ENCODE measurements at places on chromosomes 11 and 22.

DNA sequence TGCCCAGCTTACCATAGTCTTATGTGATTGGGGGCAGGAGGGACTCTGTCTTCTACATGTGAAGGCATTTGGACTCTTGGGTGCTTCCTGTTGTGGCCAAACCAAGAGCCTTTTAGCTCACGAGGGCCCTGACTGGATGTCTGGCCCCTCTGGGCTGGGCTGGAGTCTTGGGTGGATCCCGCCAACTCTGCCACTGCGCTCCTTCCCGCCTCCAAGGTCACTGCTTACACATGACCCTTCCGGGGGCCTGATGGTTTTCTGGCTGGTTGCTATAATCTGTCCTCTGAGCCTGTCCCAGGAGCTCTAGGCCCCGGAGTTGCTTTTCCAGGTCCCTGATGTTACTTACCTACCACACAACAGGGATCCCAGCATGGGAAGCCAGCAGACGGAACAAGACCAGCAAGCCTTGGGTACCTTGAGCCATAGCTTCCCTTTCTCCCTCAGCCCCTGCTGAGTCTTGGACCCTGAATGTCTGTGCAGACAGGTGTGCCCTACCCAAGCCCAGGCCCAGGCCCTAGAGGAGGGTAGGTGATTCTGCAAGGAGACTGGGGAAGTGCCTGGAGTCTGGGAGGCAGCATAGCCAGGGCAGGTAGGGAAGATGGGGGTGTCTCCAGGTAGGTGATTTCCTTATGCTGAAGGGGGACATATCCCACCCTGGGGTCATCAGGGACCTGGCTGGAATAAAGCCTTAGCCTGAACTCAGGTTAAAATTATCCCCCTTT, 100.3 kb downstream of the TSPAN18 start:
- DNase-seq: no peak

DNA sequence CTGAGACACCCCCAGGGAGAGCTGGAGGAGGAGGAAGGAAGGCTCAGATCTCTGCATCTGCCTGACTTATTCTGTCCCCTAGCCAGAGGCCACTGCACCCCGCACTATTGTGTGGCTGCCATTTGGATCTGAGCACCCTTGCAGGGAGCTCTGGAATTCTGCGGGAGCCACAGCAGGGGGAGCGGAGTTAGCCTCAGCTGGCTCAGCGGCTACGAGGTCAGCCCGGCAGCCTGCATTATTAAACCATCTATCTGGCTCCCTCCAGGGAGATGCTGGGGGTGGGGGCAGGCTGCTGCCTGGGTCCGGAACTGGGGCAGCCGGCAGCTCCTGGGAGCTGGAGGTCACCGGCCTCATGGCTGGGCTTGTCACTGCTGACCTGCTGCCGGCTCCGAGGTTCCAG, 6.5 kb upstream of the ELFN2 start:
- DNase-seq: peak; percentile 50

DNA sequence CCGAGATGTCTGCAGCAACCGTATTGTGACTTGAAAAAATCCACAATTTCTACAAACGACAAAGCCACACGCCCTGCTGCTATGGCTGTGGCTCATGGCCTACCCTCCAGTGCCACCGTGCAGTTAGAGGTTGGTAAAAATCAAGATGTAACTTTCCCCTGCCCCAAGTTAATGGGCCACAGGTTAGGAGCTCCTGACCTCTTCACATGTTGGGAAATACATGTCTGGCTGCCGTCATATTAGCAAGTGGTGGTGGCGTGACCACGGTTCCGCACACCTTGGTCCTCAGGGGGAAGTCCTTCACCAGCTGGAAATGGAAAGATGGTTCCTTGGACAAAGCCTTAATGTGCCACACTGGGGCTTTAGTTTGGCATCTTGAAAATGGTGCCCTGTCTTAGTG, 27.4 kb upstream of the CCND1 start:
- DNase-seq: no peak

DNA sequence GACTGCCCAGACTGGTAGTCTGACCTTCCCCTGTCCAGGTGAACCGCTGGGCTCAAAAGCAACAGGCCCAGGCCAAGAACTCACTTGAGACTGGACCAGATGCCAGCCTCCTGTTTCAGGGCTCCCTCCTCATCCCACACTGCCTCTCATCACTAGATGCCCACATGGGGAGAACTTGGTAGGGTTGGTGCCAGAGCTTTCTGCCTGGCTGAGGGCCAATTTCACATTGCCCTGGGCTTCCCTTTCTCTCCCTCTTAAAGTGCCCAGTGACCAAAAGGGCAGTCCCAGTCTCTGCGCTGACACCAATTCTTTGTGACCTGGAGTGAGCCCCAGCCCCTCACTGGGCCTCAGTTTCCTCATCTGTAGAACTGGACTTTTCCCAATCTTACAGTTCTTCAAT, 41.7 kb downstream of the C11orf58 start:
- no peak for DNase-seq

- DNase-seq: no peak
Measured at GRCh38 chr11:1202776-1203504, 19.9 kb upstream of the MUC5B start.

DNA sequence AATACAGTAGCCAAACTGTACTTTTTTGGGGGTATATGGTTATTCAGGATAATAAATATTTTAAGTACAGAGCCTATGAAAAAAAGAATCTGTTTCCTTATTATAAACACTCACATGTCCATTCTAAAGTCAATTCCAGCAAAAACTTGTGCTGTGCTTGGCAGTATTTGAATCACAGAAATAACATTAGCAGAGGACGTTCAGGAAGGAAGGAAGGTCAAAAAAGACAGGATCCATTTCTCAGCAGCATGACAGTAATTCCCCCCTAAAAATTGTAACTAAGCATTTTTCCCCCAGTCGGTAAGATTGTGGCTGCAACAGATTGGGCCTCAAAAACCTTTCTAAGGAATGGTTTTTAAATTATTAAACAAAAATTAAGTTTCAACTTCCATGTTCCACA, 124.8 kb downstream of the ATG16L2 start:
- no peak for DNase-seq

GRCh38 chr11:66437979-66438503, 607 bp downstream of the MRPL11 start:
- no peak for DNase-seq

DNA sequence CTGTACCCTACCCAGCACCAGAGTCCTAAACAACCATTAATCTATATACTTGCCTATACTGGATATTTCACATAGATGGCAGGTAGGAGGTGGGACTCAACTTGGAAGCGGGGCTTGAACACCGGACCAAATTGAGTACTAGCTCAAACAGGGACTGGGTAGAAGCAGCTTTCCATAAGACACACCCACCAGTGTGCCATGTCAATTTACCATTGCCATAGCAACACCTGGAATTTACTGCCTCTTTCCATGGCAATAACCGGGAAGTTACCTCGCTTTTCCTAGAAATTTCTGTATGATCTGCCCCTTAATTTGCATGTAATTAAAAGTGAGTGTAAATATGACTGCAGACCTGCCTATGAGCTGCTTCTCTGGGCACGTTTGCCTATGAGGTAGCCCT, 38.6 kb upstream of the CUL5 start:
- DNase-seq: no peak

- DNase-seq: no peak
Measured at GRCh38 chr11:911031-911889, 650 bp upstream of the CHID1 start.

- no peak for DNase-seq
Measured at GRCh38 chr11:64765851-64766665, 6.3 kb upstream of the PYGM start.

DNA sequence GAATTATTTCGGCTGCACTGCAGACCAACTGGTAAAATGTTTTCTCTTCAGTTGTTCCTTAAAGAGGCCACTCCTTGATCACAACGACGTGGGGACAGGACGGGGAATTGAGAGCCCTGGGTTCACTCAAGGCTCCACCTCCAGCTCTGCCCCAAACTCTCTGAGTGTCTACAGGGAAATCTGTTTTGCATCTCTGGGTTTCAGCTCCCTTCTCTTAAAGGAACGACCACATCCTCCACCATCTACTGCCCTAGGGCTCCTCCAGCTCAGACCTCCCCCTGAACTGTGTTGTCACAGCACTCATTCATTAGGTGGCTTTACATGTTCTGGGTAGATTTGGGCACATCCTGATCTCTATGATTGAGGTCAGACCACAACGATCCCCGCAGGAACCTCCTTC, 5.1 kb upstream of the PPFIA1 start:
- DNase-seq: no peak

DNA sequence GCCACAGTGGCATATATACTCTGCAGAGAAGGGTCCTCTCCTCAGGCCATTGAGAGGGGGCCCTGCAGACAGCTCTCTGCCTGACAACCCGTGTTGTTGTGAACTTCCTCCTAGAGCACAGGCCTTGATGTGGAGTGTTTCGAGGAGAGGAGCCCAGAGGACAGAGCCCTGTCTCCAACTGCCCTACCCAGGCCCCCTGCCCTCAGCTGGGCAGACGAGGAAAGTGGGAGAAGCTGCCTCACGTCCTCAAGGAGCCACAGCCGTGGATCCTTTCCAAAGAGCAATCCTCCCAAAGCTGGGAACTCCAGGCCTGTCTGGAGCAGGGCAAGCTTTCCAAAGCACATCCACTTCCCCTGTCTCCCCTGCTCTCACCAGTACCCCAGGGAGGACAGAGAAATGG, 10.7 kb downstream of the LMO1 start:
- no peak for DNase-seq

Measured in NCI-H524 treated with DMSO at 0.1 percent for 48 hours (cell line).